A549 treated with DMSO at 1 μM for 4 hours (cell line): ENCODE measurements at places on chromosomes 3 and 15. TPM values are rescaled to one million over a fixed set of nuclear protein-coding genes. Genes with fewer than 3 reads are reported as not detected.

NFKBIZ gene
- total RNA-seq: 4.7 to 8.1 TPM (median 6.8 TPM) in 5 replicates

MESD gene
- 37.7 to 40.9 TPM (median 39.2 TPM) in 5 replicates for total RNA-seq

ERC2 gene
- total RNA-seq: 0.10 to 0.30 TPM (median 0.23 TPM) in 3 of 5 replicates, not detected in the others

UROC1 gene
- total RNA-seq: not detected in 5 replicates
